ENCODE measurements at places on chromosomes 1 and 21.

DNA sequence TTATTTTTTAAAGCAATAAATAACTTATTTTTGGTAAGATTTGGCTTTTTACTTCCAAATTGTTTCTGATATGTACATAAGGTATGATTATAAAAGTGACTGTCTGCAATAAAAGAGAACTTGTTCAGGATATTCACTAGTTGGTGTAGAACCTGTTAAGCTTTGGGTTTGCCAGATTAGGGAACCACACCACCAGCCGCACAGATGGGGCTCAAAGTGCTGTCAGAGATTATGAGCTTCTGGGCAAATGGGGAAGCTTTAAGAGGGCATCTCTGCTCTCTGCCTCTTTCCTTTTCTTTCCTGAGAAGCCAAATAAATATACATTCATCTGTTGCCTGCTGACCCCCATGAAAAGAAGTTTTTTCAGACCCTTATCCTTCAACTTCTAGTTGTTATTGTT is 25.4 kb downstream of the IVNS1ABP start:
- DNase-seq, result no peak

DNA sequence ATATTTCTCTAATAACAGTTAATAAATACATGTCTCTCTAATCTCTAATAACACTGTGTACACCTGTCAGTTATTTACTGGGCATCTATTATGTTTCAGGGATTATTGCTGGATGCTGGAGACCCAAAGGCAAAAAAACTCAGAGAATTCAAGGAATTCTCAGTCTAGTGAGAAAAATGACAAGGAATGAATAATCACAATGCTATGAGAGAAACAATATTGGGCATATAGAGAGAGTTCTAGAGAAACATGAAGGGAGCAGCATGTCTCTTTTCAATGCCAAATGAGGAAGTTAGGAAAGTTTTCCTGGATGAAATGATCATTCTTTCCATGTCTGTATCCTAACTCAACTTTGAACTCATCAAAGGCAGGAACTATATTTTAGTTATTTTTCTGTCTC is 82.8 kb downstream of the TNFSF18 start:
- DNase-seq, result no peak

DNA sequence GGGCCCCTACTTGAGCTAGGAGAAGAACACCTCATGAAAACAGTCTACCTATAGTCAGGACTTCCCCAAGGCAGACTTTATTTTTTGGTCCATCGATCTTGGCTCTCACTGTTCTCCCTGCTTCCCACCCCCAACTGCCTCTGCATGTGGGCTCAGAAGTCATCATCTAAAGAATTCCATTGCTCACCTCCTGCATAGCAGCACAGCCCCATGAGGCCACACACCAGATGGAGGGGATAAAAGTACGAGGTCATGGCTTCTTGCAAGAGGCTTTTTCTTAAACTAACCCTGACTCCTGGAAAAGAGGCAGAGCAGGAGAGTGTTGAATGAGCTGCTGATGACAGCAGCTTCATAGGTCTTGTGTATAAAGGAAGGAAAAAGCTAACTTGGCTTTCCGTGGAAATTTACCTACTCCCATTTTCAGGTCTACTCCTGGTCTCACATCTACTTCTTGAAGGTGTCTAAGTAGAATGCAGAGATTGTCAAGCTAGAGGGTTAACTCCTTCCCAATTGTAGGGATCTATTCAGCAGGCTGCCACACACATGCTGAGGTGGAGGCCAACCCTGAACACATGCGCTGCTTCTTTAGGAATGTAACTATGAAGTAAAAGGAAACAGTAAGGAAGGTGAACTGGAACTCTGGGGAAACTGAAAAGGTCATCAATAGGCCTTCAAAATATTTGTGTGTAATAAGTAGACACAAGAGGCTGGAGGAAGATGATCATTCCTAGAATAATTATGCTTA is 18.7 kb downstream of the WNT2B start:
- DNase-seq, result no peak

- peak; percentile 83 for DNase-seq
Observed at GRCh38 chr1:85465099-85465785, at the start of gene DDAH1. TSS of gene DDAH1 (minus strand) at chr1:85465159. CDS start at chr1:85465045, 114 bp downstream.

DNA sequence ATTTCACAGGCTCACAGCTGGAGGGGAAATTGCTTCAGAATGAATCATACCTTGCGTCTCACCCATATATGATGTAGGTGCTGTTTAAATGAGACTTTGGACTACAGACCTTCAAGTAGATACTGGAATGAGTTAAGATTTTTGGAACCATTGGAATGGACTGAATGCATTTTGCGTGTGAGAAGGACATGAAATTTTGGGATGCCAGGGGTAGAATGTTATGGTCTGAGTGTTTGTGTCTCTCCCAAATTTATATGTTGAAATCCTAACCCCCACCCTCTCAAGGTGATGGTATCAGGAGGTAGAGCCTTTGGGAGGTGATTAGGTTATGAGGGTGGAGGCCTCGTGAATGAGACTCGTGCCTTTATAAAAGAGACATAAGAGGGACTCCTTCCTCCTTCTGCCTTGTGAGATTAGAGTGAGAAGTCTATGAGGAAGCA is 41.4 kb downstream of the KCNK1 start:
- DNase-seq, result no peak

GRCh38 chr1:171817511-171818265 is 23.6 kb upstream of the DNM3 start:
- DNase-seq, result no peak

DNA sequence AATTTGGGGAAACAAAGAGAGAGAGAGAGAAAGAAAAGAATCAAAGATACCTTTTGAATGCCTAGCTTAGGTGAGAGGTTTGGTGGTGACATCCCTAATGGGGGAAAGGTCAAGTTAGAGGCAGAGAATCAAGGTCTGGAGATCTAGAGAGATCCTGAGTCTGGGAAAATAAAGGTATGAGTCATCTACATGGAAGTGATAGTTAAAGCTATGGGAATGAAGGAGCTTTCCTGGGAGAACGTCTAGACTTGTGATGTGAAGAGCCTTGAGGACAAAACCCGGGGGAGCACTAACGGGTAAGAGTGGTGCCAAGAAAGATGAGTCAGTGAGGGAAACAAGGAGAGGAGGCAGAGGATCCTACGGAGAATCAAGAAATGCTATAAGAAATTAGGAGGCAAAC is 110.8 kb upstream of the RUNX1 start:
- no peak for DNase-seq

- DNase-seq, result no peak
Observed at GRCh38 chr1:194816859-194817258, 1630.4 kb upstream of the B3GALT2 start.

DNA sequence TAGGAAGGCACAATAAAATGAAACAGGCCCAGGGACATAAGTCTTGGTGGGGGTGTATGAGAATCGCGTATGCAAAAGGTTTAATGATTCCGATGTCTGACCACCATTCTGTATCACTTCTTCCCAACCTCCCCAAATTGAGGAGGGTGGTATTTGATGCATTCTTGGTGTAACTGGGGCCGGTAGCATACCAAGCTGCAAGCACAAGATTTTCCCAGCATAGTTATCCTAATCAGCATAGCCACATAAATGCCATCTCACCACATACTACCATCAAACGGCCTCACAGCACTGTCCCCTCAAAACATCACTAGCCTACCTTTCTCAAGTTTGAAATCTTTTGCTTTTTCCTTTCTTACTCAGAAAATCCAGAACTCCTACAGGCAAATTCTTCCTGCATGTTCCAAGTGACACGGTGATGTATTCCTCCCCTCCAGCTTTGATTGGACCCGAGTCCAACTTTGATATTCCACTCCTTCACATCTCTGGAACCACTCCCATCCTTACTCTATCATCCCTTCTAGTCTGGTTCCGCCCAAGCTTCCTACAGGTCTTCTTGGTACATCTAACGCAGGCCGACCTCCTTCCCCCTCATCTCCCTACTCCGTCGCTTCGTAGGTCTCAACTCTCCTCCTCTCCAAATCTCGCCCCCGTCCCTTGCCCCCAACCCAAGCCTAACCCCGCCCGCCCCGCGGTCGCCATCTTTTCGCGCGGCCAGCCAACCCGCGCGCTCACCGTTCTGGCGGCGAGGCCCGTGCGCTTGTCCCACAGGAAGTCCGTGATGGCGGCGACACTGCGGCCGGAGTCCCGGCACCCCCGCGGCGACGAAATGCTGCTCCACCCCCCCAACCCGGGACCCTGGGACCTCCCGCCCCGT is 600 bp downstream of the CLK2 start:
- no peak for DNase-seq

DNA sequence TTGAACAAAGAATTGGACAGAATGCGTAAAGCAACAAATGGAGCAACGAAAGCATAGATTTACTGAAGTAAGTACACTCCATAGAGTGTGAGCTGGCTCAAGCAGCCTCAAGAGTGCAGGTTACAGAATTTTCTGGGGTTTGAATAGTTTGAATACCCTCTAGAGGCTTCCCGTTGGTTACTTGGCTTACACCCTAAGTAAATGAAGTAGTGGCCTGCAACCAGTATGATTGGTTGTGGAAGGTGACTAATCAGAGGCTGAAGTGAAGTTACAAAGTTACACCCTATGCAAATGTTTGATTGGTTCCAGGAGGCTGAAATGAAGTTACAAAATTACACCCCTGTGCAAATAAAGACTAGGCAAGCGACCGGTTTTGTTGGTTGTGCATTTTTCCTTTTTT is 10.9 kb downstream of the TCEANC2 start:
- DNase-seq, result no peak

DNA sequence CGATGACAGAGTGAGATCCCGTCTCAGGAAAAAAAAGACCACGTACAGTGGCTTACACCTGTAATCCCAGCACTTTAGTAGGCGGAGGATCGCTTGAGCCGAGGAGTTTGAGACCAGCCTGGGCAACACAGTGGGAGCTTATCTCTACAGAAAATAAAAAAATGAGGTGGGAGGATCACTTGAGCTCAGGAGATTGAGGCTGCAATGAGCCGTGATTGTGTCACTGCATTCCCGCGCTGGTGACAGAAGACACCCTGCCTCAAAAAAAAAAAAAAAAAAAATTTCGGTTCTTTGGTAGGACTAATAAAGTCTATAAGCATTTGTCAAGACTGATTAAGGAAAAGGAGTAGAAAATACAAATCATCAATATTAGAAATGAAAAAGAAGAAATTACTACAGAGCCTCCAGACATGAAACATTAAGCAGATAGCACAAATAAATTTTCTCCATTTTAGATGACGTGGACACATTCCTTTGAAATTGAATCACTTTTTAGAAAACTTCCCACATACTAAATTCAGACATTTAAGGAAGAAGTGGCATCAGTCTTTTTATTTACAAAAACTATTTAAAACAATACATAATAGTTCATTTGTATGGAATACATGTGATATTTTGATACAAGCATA is 30.4 kb downstream of the MORC3 start:
- DNase-seq, result no peak

GRCh38 chr1:201127755-201128455 is 921 bp upstream of the ASCL5 start:
- DNase-seq, result no peak

GRCh38 chr1:171790318-171790717 is 8.9 kb downstream of the METTL13 start:
- no peak for DNase-seq

GRCh38 chr1:246527402-246528088 is 20.5 kb upstream of the SMYD3 start:
- no peak for DNase-seq

GRCh38 chr1:183604815-183605214 is 14.6 kb upstream of the NCF2 start:
- DNase-seq, result no peak

GRCh38 chr1:15388201-15388880 is 21.3 kb upstream of the EFHD2 start:
- no peak for DNase-seq

- DNase-seq, result no peak
Observed at GRCh38 chr1:177106614-177107365, 57.7 kb downstream of the ASTN1 start.

DNA sequence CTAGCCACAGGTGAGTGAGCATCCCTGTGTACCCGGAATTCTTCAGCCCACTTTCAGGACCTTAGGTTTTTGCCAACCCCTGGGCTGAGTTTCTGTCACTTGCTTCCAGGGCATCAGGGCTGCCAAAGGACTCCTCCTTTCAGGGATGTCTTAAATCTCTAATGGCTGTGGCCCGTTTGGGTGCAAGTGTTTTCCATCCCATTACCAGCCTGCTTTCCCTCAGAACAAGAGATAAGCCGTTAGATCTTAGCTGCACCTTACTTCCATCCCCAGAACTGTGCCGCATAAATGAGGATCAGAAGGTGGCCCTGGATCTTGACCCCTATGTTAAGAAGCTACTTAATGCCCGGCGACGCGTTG is 652 bp downstream of the SNAPIN start:
- DNase-seq, result no peak

DNA sequence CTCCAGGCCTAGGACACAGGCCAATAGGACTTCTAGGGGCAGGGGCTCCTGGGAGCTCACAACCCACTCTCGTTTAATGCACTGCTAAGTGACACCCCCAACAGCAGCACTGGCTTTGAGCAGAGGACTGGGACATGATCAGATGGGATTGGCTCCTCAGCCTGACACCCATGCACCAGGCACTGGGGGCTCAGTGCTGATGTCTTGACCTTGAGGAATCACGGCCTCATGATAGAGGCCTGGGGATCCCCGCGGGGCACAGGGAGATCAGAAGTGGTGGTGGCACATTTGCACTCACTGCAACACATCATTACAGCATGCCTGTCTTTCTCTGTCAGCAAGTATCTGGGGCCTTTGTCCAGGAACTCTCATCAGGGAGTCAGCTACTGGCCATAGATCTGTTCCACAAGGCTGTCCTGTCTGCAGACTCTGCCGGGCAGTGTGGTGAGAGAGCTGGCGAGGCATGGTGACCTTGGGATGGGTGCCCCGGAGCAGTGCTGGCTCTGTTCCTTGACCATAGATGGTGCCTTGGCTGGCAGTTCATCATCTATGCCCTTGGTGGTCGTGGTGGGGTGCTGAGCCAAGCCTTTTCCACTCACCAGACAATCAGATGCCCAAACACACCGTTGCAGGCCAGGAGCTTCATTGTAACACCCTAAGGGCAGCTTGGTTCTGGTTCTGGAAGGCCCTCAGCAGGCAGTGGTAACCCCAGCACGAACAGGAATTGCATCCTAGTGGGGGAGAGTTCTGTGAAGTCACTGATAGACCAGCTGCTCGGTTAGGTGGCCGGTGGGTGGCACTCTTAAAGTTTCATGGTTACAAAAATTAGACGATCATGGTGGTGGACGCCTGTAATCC is 22.2 kb upstream of the PARP1 start:
- DNase-seq, result no peak

DNA sequence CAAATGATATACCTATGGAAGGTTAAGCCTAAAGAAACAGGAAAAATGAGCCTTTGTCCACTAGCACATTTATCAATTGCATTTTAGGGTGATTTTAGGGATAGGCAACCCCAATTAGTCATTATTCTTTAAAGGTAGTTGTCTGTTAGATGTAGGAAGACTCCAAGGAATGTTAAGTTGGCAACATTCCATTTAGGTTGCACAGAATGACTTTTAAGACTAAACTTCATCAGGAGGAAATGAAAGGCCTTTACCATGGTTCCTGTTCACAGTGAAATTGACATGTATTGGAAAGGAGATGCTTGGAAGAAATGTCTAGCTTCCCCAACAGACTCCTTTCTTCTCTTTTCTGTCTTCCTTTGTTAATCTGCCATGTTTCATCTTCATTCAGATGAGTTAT is 1.6 kb upstream of the APOBEC4 start:
- no peak for DNase-seq
